ENCODE measurements at places on chromosomes 2 and 18.

DNA sequence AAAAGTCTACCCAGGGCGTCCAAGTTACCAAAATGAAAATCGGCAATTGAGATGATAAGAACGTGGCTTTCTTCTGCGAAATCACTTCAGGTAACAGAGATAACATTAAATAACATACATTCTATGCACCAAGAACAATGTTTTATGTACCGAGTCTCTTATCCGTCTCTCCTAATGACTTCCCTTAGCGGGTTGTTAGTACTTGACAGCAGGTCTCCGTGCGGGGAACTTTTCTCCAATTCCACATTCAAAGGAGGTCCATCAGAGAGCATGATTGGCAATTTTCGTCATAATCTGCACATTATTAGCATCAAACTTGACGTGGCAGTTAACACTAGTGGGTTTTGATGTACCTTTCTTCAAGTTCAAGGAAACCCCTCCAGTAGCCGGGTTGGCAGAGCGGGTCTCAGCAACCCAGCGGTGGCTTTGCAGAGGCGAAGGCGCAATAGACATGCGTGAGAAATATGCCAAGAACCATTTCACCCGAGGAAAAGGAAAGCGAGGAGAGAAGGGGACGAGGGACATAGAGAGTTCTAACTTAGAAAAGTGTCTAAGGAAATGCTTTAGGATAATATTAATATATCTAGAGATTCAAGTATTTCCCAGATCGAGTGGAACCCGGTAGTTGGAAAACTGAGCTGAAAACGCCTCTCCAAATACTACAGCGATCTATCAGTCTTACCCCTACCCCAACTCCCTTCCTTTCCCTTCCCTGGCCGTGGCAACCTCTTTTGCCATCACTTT lies 5.0 kb downstream of the EVX2 start:
- DNase-seq = no peak

DNA sequence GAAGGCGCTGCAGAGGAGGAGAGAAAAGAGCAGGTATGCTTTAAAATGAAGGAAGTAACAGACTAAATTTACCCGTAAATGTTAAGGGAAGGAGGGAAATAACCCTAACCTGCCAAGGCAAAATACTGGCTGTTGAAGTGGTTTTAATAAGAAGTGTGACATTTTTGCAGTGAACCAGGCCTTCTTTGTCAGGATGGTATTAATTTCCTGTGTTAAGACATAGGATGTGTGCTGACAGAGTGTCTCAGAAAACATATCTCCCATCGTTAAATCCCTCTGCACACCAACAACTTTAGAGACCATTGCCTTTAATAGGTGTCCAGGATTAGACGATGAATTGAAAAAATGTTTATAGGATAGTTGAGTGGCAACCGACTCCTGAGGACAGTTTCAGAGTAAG lies 9.9 kb downstream of the TTC39C start:
- DNase-seq = no peak

GRCh38 chr18:79245517-79246001 lies 150.2 kb upstream of the NFATC1 start:
- DNase-seq = no peak

GRCh38 chr2:219551441-219552381 lies 7.9 kb downstream of the TMEM198 start:
- DNase-seq = no peak

DNA sequence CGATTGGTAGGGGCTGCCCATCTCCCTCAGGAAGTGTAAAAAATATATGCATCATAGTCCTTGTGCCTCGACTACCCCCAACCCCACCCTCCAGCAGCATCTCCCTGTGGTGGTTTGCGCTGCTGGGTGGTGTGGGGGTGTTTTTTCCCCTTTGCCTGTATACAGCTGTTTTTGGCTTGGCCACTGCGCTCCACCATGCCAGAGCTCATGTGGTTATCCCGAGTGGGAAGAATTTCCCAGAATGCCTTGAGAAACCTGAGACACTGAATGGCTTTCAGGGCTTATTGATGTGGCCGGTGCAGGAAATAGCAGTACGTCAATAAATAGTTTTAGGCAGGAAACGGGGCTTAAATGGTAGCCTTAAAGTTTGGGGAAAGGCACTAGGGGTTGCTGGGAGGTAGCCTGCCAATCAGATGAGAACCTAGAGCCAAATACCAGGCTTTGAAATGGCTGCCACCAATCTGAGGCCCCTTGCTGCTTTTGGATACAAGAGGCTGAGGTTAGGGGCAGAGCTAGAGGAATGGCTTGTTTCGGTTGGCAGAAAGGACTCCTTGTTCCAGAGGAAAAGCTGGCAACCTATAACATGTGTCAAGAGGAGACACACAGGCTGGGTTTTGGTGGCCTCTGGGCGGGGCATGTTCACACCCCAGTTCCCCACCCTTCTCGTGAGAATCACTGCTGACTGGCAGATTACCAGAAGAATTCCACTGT lies 144.1 kb downstream of the SMAD7 start:
- no peak for DNase-seq

- DNase-seq = no peak
Measured at GRCh38 chr2:159758686-159759085, 39.3 kb downstream of the CD302 start.

GRCh38 chr2:120149406-120149805 lies 73.8 kb downstream of the TMEM185B start:
- no peak for DNase-seq

DNA sequence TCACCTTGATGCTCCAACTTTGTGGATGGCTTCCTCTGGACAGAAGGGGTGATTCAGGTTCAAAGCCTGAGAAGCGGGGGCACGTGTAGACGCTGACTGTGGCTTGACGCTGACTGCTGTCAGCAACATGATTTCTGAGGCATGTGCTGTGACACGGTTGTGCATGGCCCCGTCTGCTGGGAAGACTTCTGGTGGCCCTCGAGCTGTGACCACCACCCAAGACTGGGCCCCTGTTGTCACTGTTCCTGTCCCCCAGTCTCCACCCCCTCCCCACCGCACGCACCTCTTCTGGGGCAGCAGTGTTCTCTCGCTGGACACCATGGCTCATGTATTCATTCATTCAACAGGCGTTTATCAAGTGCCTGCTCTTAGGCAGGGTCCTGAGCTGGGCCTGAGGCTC lies 245.0 kb downstream of the FAM210A start:
- no peak for DNase-seq

- peak; percentile 84 for DNase-seq
Measured at GRCh38 chr18:47150029-47150823, at the start of gene HDHD2. HDHD2 (minus strand) TSS chr18:47150500; CDS start chr18:47136439, 14,061 bp downstream.

- DNase-seq = no peak
Measured at GRCh38 chr2:187451510-187451909, 3.5 kb upstream of the CALCRL start.

GRCh38 chr2:60541056-60541651 lies 12.3 kb downstream of the BCL11A start:
- no peak for DNase-seq

GRCh38 chr18:9474108-9474982 lies 968 bp upstream of the RALBP1 start:
- no peak for DNase-seq

DNA sequence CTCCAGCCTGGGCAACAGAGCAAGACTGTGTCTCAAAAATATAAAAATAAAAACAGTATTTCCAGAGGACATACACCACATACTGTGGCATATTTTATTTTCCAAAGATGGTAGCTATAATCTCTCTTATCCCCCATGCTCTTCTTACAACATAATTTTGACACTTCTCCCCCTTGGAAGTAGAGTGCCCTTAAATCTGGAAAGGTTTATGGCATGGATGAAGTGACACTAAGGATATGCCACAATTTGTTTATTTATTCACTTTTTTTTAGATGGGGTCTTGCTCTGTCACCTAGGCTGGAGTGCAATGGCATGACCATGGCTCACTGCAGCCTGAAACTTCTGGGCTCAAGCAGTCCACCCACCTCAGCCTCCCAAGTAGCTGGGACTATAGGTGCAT lies 56.7 kb downstream of the HNRNPLL start:
- DNase-seq = no peak

- no peak for DNase-seq
Measured at GRCh38 chr2:239898292-239898925, 126.7 kb downstream of the NDUFA10 start.

GRCh38 chr2:135299658-135300244 lies 231.3 kb downstream of the ZRANB3 start:
- no peak for DNase-seq

DNA sequence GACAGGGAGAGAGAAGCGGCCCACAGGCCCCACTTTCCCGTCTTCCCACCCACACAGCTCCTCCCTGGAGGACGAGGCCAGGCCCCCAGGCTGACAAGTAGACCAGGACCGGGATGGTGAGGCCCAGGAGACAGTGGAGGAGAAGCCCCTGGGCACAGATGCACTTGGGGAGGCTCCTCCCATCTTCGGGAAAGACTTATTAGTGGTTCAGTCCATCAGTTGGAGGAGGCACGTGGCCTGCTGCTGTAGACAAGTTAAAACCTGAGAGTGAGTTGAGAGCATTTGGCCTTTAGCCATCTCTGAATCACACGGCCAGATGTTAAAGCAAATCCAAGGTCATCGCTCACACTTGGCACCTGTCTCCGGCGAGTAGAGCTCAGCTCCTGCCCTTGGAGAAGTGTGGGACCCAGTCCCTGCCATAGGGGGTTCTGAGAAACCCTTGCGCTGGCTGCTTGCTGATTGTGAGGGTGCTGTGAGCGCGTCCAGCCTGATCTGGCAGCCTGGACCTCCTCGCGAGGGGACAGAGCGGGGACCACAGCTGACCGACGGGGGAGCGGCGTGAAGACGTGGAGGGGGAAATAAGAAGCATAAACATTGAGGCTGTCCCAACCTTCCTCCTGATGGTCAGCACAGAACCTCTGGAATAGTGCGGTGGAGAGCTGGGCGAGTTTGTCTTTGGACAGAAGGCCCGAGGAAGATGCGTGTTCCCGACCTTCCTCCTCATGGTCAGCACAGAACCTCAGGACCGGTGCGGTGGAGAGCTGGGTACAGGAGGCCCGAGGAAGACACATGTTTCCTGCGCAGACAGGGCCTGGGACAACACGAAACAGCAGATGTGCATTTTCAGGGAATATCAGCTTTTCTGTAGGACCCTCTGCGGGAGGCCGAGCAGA lies 24.7 kb upstream of the ALLC start:
- no peak for DNase-seq

DNA sequence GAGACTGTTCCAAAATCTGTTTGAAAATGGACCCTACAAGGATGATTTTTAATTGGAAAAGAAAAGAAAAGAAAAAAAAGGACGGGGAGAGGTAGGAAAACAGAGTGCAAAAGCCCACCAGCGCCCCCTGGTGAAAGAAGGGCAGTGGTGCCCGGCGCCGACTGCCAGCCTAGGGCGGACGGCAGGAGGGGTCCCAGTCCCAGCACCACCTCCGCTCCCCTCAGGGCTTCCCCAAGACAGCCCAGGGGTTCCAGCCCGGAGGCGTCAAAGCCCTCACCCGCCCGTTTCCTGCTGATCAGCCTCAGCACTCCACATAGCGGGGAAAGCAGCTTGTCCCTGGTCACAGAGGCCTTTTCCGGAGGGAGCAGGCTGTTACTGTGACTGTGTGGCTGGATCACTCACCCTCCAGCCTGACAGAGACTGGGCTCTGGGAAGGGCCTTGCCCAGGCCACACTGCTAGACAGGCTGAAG lies 213.9 kb downstream of the TFCP2L1 start:
- DNase-seq = peak; percentile 55

GRCh38 chr18:48695671-48696070 lies 156.8 kb downstream of the CTIF start:
- DNase-seq = no peak

DNA sequence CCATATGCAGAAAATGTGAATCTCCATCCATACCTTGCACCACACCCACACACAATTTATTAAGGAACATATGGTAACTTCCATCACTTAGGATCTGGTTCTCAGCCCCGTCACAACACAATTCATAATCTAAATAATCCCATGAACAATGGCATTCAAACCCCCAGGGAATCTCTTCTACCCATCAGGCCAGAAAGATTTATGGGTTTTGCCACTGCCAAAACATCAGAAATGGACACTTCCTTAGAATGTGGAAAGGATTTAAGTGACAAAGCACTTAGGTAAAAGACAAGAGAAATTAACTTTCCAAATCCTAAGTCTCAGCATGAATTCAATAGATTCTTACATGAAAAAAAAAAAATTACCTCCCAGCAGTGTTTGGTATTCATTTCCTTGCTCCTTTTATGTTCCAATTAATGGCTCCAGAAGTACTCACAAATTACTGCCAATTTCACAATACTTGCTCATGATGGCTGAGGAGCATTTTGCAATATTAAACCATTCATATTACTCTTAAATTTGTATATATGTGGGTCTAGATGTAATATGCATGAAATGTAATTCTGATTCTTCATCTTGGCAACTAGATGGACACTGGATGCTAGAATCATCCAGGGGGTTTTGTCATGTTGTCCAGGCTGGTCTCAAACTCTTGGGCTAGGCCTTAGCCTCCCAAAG lies 56.5 kb upstream of the TMEM247 start:
- no peak for DNase-seq

- DNase-seq = no peak
Measured at GRCh38 chr2:74316627-74317295, 26.5 kb downstream of the SLC4A5 start.

- DNase-seq = no peak
Measured at GRCh38 chr18:79698668-79699335, 19.2 kb downstream of the CTDP1 start.

GRCh38 chr2:230219419-230220331 lies at the start of gene SP110:
SP110 (minus strand) TSS chr2:230219984; CDS start chr2:230216927, 3,057 bp downstream.
- peak; percentile 12 for DNase-seq

DNA sequence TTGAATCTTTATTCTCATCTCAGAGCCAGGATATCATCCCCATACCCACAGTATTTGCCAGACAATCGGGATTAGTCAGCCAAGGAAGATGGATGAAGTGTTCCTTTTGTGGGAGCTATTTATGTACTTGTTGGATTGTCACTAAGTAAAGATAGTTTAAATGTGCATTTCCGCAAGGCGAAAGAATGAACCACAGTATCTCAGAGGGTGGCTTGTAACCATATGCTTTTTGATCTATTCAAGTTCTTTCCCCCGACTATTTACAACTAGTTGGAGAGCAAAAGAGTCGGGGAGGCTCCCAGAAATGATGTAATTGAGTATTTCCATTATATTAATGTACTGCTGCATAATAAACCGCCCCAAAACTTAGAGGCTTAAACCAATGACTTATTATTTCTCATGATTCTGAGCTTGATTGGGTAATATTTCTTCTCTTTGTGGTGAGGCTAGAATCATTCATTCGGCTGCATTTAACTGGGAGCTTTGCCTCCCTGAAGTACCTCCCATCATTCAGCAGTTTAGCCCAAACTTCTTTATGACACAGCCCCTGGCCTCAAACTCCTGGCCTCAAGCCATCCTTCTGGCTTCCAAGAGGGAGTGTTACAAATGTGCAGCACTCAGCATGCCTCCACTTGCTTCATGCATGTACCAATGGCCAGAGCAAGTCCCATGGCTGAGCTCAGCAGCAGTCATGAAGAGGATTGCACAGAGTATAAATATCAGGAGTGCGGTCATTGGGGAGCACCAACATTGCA lies 423.7 kb downstream of the METTL4 start:
- DNase-seq = no peak

DNA sequence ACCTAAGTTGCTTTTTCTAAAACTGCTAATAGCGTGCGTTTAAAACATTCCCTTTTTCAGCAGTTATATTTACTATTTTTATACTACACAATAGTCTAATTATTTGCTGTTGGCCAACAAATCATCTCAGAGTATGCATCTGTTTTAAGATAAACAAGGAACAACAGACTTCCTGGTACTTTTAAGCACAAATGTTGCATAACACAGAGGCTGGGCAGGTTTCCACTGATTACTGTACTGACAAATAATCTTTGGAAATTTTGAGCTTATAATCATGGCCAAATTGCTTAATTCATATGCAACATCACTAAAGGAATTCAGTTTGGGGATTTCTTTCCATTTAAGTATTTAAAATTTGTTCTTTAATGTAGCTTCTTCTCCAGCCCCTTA lies 737.4 kb upstream of the SALL3 start:
- no peak for DNase-seq

Measured in substantia nigra (tissue), 51 donors.